ENCODE measurements at places on chromosomes 7 and 10.

- DNase-seq: peak; percentile 55
Observed at GRCh38 chr7:101159696-101160674, 5.4 kb downstream of the VGF start.

- peak; percentile 43 for DNase-seq
Observed at GRCh38 chr10:117004227-117005025, 561 bp downstream of the SHTN1 start.

GRCh38 chr10:106355450-106355849 is 809.1 kb downstream of the SORCS1 start:
- no peak for DNase-seq

DNA sequence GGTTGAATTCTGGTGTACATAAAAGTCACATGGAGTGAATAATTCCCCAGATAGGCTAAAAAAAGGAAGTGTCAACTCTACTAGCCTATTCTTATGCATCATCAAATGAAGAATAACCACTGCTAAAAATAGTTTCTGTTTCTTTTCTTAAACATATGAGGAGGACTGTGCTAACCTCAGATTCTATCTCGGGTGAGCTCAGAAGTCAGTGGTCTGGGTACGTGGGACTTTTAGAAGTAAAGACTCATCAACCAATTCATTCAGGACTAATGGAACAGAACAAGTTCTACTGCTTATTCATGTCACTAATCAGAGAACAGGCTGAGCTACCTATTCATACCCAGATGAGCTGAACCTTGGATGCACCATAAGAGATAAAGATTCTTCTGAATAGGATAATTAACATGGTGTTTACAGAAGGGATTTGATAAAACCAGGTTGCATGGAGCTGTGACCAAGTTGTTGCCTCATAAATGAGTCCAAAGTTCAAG is 9.5 kb upstream of the ASAH2 start:
- no peak for DNase-seq

DNA sequence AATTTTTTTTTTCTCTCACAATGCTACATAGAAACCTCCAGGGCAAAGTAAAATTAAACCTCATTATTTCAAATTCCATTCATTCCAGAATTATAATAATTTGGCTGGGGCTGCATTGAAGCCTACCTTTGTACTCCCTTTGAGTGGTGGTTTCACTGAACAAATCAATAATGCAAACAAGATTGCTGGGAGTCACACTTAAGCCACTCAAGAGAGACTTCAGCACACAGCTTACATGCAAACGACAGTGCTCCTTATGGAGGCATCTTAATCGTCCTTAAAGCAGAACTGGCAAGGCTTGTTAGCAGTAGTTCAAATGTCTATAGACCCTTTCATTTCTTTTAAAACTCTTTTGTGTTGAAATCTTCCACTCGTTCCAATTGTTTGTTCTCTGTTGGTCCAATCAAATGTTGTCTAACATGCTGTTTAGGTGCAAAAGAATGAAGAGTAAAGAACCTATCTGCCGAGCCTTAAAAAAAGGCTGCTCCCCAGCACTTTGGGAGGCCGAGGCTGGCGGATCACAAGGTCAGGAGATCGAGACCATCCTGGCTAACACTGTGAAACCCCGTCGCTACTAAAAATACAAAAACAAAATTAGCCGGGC is 294.9 kb downstream of the FGFR2 start:
- DNase-seq: no peak

- DNase-seq: peak; percentile 99
Observed at GRCh38 chr10:80158598-80159127, 26.1 kb downstream of the PLAC9 start.

DNA sequence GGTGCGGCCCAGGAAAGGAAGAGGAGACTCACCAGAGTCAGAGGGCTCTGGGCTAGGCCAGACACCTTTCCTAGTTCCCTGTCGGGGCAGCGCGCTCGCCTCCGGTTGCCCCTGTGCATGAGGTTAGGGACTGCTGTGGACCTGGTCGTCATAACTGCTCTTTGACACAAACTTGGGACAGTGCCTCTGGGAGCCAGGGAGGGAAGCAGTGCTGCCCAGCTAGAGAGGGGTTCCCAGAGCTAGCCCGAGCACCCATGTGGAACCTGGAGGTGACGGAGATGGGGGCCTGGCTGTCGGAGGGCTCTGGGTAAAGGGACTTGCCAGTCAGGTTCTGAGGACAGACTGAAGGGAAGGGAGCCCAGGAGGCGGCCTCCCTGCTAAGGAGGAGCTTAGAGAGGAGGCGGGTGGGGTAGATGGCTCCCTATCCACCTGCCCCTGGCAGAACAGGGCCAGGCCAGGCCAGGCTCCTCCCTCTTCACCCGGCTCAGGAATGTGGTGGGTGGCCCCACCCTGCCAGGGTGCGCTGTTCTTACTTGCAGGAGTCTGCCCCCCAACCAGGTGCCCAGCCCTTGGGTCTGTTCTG is 29.7 kb downstream of the AGAP3 start:
- no peak for DNase-seq

DNA sequence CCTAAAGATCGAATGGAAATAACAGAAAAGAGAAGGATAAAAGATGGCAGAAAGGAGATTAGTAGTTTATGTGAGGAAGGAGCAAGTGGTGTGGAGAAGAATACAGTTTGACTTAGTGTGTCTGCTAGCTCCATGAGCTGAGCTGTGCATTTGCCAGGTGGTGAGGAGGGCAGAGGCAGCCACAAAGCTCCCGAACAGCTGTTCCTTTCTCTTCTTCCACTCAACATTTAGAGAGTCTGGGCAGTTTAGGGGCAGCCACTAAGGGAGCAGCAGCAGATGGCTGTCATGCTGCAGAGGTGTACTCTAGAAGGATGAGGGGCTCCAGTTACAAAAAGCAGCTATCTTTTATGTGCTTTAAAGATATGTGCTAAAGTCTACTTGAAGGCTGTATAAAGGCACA is 674.4 kb downstream of the GRM8 start:
- DNase-seq: no peak

GRCh38 chr7:121020249-121020988 is 31.9 kb downstream of the CPED1 start:
- DNase-seq: peak; percentile 69

- DNase-seq: no peak
Observed at GRCh38 chr7:4236389-4236788, 445.7 kb upstream of the FOXK1 start.

DNA sequence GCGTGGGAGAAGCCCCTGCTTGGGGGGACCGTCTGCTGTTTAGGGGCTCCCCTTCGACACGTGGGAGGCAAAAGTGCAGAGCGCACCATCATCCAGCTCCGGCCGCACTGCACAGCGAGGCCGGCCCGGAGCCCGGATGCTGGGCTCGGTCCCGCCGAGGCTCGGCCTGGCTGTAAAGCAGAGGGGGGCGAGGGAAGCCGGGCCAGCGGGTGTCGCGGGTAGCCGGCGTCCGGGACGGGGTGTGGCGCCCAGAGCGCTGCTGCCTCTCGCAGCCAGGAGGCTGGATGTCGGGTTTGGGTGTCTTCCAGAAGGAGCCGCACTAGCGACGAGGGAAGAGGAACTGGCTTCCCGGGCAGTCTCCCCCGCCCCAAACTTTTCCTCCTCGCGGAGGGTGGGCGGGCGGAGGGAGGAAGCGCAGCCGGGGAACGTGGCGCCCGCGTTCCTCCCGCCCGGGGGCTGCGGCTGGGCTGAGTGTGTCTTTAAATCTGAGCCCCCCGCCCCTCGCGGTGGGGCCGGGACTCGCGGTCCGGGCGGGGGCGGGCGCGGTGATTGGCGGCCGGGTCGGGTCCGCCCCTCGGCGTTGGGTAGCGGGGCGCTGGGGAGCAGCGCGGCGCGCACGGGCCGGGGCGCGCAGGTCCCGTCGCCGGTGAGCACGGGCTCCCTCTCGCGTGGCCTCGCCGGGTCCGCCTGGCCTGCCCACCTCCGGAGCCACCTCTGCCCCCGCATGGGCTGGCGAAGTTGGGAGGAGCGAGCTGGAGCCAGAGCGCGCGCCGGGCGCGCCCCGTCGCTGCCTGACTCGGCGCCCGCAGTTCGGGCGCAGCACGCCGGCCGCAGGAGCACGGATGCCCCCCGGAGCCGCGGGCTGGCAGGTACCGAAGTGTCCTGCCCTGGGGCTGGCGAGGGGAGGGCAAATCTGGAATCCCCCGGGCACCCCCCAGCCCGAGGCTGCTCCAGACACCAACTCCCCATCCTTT is at the start of gene PALD1:
TSS of gene PALD1 (plus strand) at position 577 of the 974 bp plus-strand sequence. CDS start 47,185 bp downstream, outside the sequence.
- DNase-seq: peak; percentile 64

GRCh38 chr10:69461243-69462025 is 10.2 kb downstream of the TSPAN15 start:
- no peak for DNase-seq
